A673 (cell line): ENCODE measurements at places on chromosomes 7 and 10.
A peak's percentile ranks its signal among the peaks of the same experiment; 100 is the strongest.

DNA sequence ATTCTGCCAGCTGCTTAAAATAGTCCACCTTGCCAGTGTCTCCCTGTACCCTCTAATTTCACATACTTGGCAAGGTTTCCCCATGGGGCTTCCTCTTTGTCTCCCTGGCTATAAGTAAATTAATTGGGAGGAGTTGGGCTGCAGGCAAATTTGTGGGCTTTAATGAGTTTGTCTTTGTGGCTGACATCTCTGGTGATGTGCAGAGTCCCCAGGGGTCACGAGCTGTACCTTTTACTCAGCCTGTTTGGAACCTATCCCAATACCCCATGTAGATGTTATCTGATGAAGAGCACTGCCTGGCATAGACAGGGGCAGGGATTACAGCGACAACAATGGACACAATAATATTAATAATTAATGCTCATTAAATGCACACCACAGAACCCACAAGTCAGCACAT is 132.5 kb downstream of the SLIT1 start:
- no peak overlapping the region for H3K4me3 ChIP-seq
- no peaks in the 10 kb centered on the region for H3K4me1 ChIP-seq
- no peak overlapping the region for H3K27ac ChIP-seq
- no peaks in the 10 kb centered on the region for H3K36me3 ChIP-seq
- DNase-seq, result no peak

GRCh38 chr7:10579561-10579960 is 394.1 kb upstream of the PHF14 start:
- no peaks in the 10 kb centered on the region for H3K36me3 ChIP-seq
- no peak overlapping the region for H3K27ac ChIP-seq
- H3K27me3 ChIP-seq, result no peaks in the 10 kb centered on the region
- H3K4me1 ChIP-seq, result no peaks in the 10 kb centered on the region

DNA sequence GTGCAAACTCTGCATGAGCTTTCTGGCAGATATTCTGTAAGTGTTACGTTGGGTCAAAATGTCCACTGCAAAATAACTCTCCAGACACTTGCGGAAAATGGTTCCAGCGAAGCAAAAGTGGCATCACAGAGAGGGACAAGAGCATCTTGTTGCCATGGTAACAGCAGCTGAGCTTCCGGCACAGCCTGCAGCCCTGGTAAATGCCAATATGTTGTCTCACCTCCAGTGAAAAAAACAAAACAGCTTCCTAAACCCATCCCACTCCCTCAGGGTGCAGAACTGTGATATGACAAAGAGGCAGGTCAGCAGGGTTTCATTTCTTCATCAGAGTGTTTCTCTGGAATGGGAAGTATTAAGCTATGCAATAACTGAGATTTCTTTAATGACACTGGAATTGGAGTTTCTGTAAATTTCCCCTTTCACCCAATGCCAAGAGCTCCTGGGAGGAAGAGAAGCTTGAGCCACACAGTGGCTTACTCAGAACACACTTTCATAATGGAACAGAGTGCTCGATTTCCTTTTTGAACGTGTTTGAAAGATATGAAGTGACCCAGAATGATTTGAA is 65.6 kb downstream of the FOXI2 start:
- no peaks in the 10 kb centered on the region for H3K4me1 ChIP-seq
- no peaks in the 10 kb centered on the region for H3K36me3 ChIP-seq
- DNase-seq, result no peak

GRCh38 chr10:101858723-101859500 is 15.3 kb upstream of the KCNIP2 start:
- no peaks in the 10 kb centered on the region for H3K4me1 ChIP-seq
- H3K36me3 ChIP-seq, result no peaks in the 10 kb centered on the region
- H3K4me3 ChIP-seq, result no peak overlapping the region
- no peak for DNase-seq
- no peaks in the 10 kb centered on the region for H3K27me3 ChIP-seq
- H3K27ac ChIP-seq, result no peak overlapping the region

- peak; percentile 31 for DNase-seq
- no peak overlapping the region for H3K4me3 ChIP-seq
- H3K27ac ChIP-seq, result no peak overlapping the region
- peaks cover 14% of the 10 kb centered on the region for H3K27me3 ChIP-seq
Observed at GRCh38 chr7:103636153-103636552, 190.1 kb upstream of the SLC26A5 start.

GRCh38 chr10:118799777-118800176 is 45.0 kb upstream of the CACUL1 start:
- no peak for DNase-seq
- no peaks in the 10 kb centered on the region for H3K36me3 ChIP-seq
- no peak overlapping the region for H3K27ac ChIP-seq
- peaks cover 25% of the 10 kb centered on the region for H3K27me3 ChIP-seq
- no peaks in the 10 kb centered on the region for H3K4me1 ChIP-seq

GRCh38 chr10:61021926-61022325 is 77.9 kb upstream of the RHOBTB1 start:
- no peak for DNase-seq
- no peak overlapping the region for H3K27ac ChIP-seq
- H3K4me3 ChIP-seq, result no peak overlapping the region
- peaks cover 11% of the 10 kb centered on the region for H3K4me1 ChIP-seq
- no peaks in the 10 kb centered on the region for H3K27me3 ChIP-seq

- no peaks in the 10 kb centered on the region for H3K36me3 ChIP-seq
Observed at GRCh38 chr7:117405519-117405918, 21.8 kb downstream of the ASZ1 start.

- no peaks in the 10 kb centered on the region for H3K4me1 ChIP-seq
- no peak overlapping the region for H3K4me3 ChIP-seq
- no peaks in the 10 kb centered on the region for H3K27me3 ChIP-seq
- no peaks in the 10 kb centered on the region for H3K36me3 ChIP-seq
- DNase-seq, result no peak
Observed at GRCh38 chr7:101969997-101970585, 152.7 kb downstream of the CUX1 start.

- peaks cover 22% of the 10 kb centered on the region for H3K27me3 ChIP-seq
- H3K36me3 ChIP-seq, result no peaks in the 10 kb centered on the region
- DNase-seq, result no peak
- H3K4me1 ChIP-seq, result no peaks in the 10 kb centered on the region
- H3K27ac ChIP-seq, result no peak overlapping the region
Observed at GRCh38 chr7:45880433-45880860, 7.6 kb upstream of the CCDC201 start.

DNA sequence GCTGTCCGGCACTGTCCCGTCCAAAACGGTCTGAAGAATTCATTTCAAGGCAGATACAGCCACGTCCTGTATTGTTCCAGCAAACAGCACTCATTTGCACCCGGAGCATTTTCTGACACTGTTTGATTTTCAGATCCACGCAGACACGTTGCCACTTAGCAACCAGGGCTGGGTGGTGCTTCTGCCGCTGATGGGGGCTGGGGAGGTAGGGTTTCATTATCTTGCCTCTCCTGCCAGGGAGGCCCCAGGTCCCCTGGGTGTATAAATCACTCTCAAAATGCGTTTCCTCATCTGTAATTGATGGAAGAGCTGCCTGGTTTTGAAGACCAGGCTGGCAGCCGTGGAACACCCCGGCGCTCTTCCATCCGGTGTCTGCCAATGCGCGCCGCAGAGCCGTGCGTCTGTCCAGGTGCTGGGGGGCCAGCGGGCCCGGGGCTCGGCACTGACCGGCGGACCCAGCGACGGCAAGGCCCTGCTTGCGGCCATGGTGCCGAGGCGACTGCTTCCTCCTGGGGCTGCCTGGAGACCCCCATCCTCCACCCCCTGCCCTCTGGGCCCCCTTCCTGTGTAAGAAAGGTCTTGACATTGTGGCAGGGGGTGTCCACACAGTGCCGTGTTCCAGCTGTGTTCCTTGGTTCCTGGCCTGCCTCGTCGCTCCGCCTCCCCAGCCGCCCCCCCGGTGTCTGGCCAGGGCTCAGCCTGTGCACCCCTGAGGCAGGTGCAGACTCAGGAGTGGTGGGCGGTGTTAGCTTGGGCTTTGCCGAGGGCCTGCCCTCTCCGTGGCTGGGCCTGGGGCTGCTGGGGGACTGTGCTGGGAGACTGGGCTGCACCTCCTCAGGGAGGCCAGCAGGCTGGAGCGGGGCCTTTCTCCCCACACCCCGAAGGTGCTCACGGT is 16.6 kb downstream of the ADGRA1 start:
- no peaks in the 10 kb centered on the region for H3K36me3 ChIP-seq
- H3K27me3 ChIP-seq, result no peaks in the 10 kb centered on the region
- no peak overlapping the region for H3K4me3 ChIP-seq
- DNase-seq, result peak; percentile 22
- H3K27ac ChIP-seq, result no peak overlapping the region
- H3K4me1 ChIP-seq, result no peaks in the 10 kb centered on the region

- no peak for DNase-seq
- no peaks in the 10 kb centered on the region for H3K27me3 ChIP-seq
- H3K36me3 ChIP-seq, result no peaks in the 10 kb centered on the region
Observed at GRCh38 chr7:136925044-136925443, 56.6 kb downstream of the CHRM2 start.

- H3K4me3 ChIP-seq, result no peak overlapping the region
- H3K36me3 ChIP-seq, result no peaks in the 10 kb centered on the region
- no peaks in the 10 kb centered on the region for H3K4me1 ChIP-seq
- H3K27ac ChIP-seq, result no peak overlapping the region
Observed at GRCh38 chr10:2111965-2112364, 374.6 kb upstream of the ADARB2 start.
